KG1 (cell line): ENCODE measurements at places on chromosomes 1 and 21.

- no peak for DNase-seq
These were observed 189.1 kb downstream of the FGGY start for GRCh38 chr1:59485949-59486348.

DNA sequence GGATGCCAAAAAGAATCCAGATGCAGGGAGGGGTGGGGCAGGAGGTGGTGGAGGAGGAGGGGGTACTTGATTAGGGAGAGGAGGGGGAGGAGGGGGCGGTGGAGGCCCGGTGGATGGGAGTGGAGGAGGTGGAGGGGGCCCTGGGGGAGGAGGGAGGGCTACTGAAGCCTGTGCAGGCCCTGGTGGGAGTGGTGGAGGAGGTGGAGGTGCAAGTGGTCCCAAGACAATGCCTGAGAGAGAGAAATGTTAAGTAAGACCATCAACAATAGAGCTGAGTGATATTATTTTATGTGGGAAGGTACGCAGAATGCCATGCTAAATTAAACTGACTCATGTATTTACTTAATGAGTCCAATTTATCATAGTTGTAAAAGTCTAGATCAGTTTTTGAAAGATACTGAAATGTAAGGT is 86.8 kb upstream of the LBR start:
- no peak for DNase-seq

DNA sequence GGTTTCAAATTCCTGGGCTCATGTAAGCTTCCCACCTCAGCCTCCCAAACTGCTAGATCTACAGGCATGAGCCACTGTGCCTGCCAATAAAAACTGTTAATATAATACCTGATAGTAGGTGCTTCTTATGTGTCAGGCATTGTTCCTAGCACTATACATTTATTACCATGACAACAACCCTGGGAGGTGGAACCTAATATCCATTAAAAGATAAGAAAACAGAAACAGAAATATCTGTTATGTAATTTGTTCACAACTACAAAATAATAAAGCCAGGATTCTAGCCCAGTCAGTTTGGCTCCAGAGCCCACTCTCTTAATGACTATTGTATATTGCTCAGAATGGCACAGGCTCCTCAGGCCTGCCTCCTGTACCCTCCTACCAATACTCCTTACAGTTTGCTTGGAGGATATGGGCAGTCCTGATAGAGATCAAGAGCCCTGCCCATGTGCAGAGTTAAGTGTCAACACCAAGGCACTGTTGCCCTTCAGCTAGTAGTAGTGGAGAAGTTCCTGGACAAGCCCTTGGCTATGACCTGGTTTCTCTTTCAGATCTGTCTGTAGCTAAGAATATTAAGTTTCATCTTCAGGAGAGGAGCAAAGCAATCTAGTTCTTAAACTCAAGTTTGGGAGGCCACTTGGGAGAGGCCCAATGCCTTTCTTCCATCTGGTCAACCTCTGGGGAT is 22.4 kb downstream of the RPL5 start:
- no peak for DNase-seq

DNA sequence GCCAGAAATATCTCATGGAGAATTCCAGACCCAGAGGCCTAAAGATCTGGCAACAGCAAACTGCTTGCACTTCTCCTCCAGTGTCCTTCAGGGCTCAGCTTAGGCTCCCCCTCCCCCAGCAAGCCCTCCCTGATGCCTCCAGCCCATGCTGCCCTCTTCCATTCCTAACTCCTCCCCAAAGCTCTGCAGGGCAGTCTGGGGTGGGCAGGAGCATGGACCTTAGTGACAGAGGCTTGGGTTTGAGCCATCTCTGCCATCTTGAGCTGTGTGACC is 436.8 kb downstream of the PTPRU start:
- DNase-seq = no peak

DNA sequence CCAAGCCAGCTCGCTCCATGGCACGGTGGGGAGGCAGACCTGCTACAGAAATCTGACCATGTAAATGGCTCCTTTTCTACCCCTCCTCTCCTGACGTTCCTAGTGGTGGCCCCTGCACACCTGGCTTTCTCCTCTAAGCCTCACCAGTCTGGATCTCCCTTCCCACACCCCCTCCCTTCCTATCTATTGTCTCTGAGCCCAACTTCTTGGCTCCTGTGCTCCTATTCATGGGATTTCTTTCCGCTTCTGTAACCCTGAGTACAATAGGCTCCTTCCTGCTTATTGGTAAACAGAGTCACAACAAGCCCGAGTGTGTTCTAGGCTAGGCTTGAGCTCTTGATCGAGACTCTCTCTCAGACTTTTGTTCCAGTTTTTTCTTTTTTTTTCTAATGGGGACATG is 17.6 kb downstream of the OPTC start:
- DNase-seq = no peak

DNA sequence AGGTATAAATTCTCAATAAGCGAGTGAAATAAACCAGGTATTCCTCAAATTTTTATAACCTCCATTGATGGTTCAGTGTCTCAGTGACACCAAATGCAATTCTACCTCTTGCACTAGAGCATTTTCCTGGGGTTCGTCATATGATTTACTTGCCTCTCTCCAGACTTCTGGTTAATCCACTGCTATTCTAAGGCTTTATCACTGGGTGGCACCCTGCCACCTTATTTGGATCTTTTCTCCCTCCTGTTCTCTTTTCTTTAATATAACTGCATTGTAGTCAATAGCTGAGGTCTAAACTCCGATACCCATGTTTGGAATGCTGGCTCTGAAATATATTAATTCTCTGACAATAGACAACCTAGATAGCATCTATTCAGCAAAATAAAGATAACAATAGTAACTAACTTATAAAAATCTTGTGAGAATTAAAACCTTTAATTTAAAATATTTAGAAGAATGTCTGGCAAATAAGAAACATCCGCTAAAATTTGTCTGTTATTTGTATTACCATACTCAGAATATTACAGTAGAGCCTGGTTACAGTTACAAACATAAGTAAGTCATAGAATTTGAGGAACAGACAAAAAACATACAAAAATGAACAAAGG is 436.4 kb downstream of the PLA2G4A start:
- DNase-seq = no peak

- DNase-seq = no peak
These were observed 26.8 kb upstream of the SLC30A1 start for GRCh38 chr1:211605603-211606331.

- DNase-seq = no peak
These were observed 1.4 kb upstream of the OR14A16 start for GRCh38 chr1:247825362-247825761.

DNA sequence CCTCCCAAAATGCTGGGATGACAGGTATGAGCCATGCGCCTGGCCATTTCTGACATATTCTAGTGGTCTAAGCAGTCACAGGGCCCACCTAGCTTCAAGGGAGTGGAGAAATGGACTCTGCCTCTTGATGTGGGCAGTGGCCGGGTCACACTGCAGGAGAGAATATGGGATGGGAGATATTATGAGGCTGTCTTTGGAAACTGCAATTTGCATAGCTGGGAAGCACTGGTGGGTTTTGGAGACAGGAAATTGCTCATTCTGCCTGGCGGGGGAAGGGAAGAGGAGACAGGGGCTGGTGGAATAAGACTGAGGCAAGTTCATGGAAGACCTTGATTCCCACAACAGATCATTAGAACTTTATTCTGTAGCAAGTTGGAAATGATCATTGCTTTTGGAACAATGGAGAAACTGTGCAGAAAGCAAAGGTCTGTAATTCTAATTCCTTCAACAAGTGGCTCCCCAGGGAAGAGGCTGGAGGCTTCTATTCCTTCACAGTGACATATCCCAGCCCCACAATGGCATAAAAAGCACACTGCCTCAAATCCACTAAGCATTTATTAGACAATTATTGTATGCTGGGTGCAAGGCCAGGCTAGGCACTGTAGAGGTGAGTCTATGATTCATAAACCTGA is 10.5 kb downstream of the NCMAP start:
- DNase-seq = no peak

GRCh38 chr1:27427816-27428315 is 35.4 kb downstream of the GPR3 start:
- DNase-seq = no peak

- no peak for DNase-seq
These were observed 124.6 kb downstream of the KIF26B start for GRCh38 chr1:245279346-245279745.

DNA sequence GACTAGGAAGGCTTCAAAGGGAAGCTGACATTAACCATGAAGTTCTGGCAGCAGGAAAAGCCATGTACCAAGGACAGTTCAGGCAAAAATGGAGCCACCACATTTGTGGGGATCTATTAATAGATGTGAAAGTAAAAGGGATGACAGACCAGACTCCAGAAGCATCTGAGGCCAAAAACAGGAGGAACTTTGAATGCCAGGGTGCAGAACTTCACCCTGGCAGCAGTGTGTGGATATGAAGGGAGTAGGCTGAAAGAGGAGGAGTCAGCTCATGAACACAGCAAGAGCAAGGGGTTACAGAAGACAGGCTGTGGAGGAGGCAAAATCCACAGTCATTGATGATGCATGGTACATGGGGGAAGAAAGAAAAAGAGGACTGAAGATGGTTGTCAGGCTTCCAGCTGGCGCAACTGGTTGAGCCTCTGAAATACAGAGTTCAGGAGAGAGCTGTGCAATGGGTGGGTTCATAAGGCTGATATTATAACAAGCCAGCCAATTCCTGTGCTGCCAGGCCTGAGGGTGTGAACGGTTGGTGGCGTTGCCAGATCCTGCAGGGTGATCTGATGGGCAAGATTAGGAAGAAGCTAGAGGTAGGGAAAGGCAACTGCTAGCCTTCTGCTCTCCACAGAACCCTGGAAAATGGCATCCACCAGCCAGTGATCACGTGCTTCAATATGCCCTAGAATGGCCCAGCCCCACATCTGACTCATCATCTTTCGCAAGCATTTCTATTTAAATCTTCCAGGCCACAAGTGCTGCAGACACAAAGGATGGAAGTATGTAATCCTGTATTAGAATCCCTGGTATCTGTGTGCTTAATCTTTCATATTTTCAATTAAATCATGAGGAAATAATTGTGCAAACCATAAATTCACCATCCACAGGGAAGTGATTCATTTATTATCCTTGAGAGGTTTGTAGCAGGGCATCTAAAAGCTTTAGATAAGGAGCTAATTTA is 81.9 kb downstream of the SLC25A24 start:
- no peak for DNase-seq

GRCh38 chr21:42878678-42878992 is 704 bp downstream of the WDR4 start:
- DNase-seq = no peak

- DNase-seq = no peak
These were observed 132.7 kb upstream of the ARHGEF16 start for GRCh38 chr1:3321559-3322449.

DNA sequence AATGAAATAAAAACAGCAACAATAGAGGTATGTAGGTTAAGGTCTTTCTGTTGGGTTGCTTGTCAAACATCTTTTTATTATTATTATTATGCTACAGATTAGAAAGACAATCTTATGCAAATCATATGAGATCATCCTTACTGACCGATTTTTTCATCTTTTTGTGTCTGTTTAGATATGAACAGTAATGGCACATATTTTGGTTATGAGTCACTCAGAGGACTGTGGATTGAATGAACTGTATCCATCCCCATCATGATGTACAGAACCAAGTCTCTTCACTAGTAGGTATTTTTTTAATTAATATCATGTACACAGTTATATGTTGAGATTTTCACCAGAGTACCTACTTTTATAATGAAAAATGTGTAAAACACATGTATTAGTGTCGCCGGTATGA is 159.1 kb downstream of the CHRM3 start:
- DNase-seq = no peak
